ENCODE measurements at places on chromosomes 1 and 21. TPM values are rescaled to one million over a fixed set of nuclear protein-coding genes. Genes with fewer than 3 reads are reported as not detected.
A peak's percentile ranks its signal among the peaks of the same experiment; 100 is the strongest.

GRCh38 chr1:33228935-33229487, 27.3 kb upstream of the ZNF362 start:
- DNase-seq = peak; percentile 78

The LENEP gene
- polyA plus RNA-seq = not detected

DNA sequence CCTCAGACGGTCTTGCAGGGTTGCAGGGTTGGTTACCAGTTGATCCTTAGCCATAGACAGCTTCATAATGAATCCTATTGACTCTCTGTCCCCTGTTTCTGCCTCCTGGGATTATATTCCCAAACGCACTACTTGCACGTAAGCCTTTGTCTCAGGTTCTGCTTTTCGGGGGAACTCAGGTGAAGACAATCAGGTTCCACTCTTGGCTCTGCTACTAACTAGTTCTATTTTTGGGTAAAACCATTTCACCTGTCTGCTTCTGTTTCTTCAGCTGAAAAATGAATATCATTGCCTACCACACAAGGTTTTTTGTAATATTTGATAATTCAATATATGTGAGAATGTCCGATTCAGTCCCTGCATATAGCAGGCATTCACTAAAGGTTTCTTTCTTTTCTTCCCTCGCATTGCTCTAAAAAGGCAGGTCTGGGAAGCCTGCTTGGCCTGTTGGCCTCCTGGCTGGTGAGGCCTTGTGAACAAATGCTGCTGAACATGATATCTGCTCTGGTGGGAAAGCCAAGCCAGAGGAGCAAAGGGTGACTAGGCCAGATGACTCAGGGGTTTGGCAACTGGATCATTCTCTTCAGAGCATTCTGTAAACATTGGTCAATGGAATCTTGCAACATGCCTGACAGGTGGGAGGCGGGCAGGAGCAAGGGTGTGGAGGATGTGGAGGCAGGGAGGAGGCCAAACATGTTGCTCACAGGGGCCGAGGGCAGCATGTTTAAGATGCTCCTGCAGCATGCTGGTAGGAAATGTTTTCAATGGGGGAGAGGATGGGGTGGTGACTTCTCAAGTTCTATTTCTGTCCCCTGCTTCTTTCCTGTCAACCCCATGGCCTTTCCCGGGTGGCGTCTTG, 23.8 kb downstream of the IER5 start:
- DNase-seq = no peak

GRCh38 chr1:165635329-165635728, 4.3 kb downstream of the MGST3 start:
- DNase-seq = no peak

The KANK4 gene
- polyA plus RNA-seq = 11.2 TPM

The RNU1-3 gene
- polyA plus RNA-seq = not detected

The CGN gene
- not detected for polyA plus RNA-seq

DNA sequence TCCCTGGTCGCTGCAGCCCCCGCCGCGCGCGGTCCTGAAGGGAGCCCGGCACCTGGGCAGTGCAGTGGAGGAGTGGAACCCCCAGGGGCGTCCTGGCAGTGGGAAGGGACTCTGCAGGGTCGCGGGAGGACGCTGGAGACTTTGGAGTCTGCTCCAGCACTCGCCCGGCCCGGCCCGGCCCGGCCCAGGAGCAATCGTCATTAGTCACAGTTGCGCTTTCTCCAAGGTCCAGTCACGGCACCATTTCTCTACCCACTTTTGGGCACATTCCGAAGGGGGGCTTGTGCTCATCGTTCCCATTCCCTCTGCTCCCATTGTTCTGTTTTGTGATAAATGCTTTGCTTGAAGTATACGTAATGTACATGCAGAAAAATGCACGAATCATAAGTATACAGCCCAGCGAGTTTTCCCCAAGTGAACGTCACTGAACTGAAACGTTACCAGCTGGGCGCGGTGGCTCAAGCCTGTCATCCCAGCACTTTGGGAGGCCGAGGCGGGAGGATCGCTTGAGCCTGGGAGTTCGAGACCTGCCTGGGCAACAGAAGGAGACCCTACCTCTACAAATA, 999 bp downstream of the THAP3 start:
- peak; percentile 64 for DNase-seq

GRCh38 chr1:21966247-21967000, 10.4 kb upstream of the CELA3B start:
- DNase-seq = no peak

The TMEM269 gene
- polyA plus RNA-seq = not detected

The SLC1A7 gene
- 0.27 TPM for polyA plus RNA-seq

The CR2 gene
- not detected for polyA plus RNA-seq

GRCh38 chr1:172325531-172325930, 95.0 kb upstream of the C1orf105 start:
- peak; percentile 87 for DNase-seq

The B3GALT5 gene
- 2.9 TPM for polyA plus RNA-seq

DNA sequence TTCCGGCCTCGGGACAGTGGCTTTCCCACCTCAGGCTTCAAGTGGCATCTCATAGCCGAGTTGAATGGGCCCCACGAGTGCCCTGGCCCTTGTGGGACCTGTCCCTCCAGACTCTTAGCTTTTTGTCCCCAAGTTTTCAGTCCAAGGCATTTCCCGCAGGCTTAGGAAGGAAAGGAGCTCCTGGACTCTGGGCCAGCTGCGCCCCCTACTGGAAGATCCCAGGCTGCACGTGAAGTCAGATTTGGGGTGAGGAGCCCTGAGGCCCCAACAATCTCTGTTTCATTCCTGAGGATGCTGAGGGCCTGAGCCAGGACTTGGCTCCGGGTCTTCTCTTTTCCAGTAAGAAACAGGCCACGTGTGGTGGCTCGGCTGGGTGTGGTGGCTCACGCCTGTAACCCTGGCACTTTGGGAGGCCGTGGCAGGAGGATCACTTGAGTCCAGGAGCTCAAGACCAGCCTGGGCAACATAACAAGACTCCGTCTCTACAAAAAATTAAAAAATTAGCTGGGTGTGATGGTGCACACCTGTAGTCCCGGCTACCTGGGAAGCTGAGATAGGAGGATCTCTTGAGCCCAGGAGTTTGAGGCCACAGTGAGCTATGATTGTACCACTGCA, 67.4 kb downstream of the ARHGEF10L start:
- peak; percentile 71 for DNase-seq

The CDC42SE1 gene
- 74.8 TPM for polyA plus RNA-seq

The HOOK1 gene
- polyA plus RNA-seq = 3.8 TPM

The KRTAP12-1 gene
- not detected for polyA plus RNA-seq

DNA sequence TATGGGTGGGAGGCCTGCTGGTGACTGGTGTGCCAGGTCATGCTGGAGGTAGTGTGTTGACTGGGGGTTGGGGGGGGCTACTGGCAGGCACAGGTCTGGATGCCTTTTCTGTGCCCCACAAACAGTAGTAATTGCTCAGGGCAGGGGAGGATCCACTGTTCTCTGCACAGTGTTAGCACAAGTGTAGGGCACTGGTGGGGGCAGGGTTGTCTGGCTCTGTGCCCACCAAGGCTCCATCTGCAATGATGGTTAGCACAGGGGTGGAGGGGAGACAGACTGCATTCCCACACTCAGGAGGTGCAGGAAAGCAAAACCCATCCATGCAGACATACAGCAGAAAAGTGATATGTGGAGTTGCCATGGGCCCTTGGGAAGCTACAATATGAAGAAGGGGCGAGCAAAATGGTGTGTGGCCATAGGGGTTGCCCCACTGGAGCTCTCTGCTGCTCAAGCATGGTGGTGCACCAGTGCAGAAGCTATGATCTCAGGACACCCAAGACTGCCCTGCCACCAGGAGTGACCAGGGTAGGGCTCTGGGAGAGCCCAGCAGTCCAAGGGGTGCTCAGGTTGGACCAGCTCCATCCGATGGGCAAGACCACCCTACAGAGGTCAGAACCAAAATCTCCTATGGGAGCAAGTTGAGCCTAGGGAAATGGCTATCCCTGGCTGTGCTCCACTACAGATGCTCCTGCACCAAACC, 122.2 kb upstream of the KCTD3 start:
- DNase-seq = no peak

The OR14K1 gene
- not detected for polyA plus RNA-seq

The KTI12 gene
- polyA plus RNA-seq = 3.3 TPM

GRCh38 chr1:242569867-242570266, 45.4 kb upstream of the PLD5 start:
- no peak for DNase-seq

DNA sequence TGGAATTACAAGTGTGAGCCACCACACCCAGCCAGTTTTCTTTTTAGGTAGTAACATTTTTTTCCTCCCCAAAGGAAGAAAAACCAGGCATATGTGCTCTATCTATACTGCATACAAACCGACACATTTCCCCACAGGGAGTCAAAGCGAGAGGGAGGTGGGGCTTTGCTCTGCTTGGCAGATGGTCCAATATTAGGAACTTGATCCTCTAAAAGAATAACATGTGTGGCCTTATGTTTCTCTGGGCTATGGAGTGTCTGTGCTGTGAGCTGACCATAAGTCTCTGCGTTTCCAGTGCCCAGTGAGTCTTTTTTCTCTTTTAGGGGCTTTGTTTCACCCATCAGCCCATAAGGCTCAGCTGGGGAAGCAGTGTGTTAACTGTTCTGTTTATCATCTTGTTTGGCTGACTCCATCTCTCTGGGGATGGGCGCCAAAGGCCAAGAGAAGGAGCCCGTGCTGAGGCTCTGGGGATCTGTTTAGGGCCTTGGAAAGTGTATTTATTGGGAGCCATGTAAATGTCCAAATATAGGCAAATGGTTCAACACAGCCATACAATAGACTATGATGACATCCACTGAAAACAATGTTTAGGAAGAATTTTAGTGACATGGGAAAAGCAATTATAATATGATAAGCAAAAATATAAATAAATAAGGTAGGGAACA, 20.2 kb downstream of the LMOD1 start:
- no peak for DNase-seq

DNA sequence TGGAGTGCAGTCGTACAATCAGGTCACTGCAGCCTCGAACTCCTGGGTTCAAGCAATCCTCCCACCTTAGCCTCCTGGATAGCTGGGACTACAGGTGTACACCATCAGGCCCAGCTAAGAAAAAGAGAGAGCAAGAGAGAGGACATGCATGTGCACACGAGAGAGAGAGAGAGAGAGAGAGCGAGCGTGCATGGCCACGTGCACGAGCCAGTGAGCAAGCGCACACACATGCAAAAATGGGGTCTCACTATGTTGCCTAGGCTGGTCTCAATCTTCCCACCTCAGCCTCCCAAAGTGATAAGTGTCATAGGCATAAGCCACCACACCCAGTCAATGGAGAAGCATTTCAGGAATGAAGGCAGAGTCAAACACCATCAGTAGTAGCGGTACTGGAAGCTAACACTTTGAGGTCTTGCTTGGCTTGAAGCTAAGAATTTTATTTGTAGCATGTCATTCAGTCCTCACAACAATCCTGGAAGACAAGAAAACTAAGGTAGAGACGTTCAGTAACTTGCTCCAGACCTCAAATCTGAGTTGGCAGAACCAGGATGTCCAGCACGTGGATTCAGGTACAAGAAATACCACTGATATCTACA, 14.5 kb downstream of the GNB1 start:
- no peak for DNase-seq

- DNase-seq = no peak
Measured at GRCh38 chr1:164466429-164466828, 92.6 kb upstream of the PBX1 start.

DNA sequence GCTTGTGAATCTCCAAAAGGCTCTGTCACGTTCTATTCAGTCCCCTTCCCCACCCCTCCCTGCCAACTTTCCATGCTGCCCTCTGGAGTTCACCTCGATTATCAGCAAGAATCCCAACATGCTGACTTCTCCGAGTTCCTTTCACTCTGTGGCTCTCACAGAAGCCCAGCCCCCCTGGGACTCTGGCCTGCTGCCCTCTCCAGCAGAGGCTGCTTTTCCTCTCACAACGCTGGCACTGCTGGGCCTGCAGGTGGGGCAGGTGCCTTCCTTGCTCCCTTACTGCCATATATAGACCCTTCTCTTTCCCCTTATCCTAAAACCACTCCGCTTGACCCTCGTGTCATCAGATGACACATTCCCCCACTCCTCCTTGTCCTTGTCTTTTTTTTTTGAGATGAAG, 10.2 kb upstream of the RNF186 start:
- no peak for DNase-seq

- no peak for DNase-seq
Measured at GRCh38 chr1:85245891-85246290, 13.6 kb downstream of the C1orf52 start.

- no peak for DNase-seq
Measured at GRCh38 chr1:180258290-180258689, 28.2 kb downstream of the LHX4 start.

GRCh38 chr1:115412286-115412685, 74.2 kb upstream of the NGF start:
- DNase-seq = no peak

The SLAMF6 gene
- not detected for polyA plus RNA-seq

DNA sequence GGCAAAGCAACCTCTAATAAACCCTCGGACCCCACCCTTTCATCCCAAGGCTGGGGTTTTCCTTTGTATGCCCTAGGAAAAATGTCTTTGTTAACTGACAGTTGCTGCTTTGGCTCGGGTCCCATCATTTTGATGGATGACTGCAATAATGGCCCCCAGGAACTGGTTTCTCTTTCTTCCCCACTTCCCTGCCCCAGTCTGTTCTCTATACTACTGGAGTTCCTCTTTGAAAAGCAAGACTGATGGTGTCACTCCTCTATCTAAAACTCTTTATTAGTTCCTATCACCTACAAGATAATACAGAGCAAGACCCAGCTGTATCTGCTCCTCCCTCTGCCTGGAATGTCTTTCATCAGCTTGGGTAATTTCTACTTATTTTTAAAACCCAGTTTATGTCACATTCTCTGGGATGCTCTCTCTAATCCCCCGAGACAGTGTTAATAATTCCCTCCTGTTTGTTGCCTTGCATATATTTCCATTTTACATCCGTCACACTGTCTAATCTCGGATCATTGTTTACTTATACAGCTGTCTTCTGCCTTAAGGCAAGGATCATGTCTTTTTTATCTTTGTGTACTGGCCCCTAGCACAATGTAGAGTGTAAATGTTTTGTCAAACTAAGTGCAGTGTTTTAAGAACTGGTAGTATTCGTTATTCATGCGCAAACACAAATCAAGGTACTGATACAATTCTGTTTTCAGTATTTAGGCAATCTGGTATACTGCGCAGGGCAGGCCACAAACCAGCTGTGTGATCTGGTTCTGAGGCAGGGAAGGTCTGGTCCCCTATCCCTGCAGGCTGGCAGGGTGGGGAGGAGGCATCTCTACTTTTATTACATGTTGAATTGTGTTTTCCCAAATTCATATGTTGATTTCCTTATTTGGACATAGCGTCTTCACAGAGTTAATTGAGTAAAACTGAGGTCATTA, 16.1 kb downstream of the SLAMF1 start:
- DNase-seq = no peak

The NHLH1 gene
- polyA plus RNA-seq = not detected

DNA sequence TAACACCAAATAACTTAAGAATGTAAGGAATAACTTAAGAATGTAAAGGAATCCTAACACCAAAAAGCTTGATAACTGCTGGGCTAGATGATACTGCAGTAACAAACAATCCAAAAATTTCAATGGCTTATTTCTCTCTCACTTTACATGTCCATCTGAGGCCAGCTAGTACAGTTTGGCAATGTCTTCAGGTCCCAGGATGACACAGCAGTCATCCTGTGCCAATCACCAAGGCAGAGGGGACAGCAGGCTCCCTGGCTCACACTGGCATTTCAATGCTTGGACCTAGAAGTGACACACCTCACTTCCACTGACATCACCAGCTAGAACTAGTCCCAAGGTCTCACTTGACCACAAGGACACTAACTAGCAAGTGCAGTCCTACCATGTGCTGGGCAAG, 15.3 kb downstream of the DNAJC11 start:
- no peak for DNase-seq

The C4BPB gene
- 0.31 TPM for polyA plus RNA-seq

GRCh38 chr1:61042466-61043009, 39.8 kb upstream of the NFIA start:
- no peak for DNase-seq

- DNase-seq = no peak
Measured at GRCh38 chr1:2127187-2128145, 67.1 kb downstream of the FAAP20 start.

The RASAL2 gene
- polyA plus RNA-seq = 14.3 TPM
